ENCODE measurements at places on chromosomes 3 and 15.

DNA sequence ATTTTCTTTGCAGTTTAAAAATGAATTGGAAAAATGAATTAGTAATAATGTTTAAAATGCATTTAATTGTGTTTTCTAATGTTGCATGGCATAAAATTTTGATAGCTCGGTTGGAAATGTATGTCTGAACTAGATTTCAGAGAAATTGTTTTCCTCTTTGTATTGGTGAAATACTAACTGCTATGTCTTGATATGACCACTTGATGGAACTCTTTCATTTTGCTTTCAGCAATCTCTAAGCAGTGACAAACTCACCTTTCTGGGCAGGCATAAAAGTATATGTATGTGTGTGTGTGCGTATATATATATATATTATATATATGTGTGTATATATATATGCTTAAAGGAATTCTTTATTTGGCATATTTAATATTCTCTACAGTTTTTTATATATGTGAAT, 239.3 kb upstream of the ZNF717 start:
- DNase-seq: no peak

DNA sequence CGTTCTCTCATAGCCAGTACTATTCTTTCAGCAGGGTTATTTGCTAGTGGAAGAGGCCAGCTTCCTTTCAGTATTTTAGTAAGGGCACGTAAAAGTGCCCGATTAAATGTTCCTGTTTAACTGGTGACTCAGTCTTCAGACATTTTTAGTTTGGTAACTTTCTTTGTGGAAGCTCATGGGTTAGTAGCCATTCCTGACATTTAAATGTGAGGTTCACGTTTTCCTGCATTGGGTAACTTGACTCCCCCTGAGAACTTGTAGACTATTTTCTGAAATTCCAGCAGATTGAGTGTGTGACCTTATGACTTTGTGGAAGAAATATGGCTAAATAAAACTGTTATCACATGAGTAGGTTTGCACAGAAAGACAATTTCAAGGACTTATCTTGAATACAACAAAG, 16.9 kb downstream of the ABHD2 start:
- no peak for DNase-seq

DNA sequence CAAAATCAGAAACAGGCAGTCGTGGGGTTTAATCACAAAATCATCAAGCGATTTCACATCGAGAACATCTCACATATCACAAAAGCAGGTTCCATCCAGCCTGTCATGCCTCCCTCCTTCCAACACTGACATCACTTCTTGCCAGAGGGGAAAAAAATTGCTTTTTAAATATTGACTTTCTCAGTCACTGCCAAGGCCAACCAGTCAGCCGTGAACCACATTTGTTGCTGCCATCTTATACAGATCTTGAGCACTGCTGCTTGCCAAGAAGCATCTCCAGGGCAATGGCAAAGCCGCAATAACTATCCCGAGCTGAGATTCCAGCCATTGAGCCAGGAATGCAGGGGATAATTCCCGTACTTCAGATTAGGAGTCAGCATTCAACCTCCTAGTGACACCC, 174.6 kb downstream of the ANXA2 start:
- DNase-seq: no peak

DNA sequence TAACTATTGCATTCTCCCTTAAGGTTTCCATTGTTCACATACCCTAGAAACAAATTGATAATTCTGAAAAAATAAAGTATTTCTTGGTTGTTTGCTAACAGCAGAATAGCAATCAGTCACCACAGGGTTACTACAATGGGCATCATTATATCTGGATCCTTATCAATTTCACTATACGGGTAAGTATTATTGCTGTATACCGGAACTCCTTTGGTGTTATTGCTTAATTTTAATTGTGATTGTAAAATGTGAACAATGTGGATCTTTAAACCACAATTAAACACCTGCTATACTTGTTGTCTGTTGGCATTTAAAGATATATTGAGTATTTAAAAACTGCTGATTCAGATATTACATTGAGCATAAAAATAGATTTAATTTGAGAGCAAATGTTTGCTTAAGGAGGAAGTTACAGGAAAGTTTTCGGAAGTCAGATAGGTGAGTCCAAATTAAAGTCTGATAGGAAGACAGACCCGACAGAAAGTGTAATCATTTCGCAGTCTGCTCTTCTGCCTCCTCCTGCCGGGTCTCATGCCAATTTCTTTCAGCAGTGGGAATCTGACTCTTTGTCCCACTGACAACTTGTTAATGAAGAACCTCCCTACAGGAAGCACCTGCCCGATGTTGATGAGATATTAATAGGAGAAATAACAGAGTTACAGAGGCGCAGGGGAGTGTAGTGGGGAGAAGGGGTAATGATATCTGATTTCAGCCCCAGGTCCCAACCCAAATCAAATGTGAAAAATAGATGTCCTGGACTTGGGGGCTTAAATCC, 169.7 kb upstream of the TBC1D5 start:
- no peak for DNase-seq

DNA sequence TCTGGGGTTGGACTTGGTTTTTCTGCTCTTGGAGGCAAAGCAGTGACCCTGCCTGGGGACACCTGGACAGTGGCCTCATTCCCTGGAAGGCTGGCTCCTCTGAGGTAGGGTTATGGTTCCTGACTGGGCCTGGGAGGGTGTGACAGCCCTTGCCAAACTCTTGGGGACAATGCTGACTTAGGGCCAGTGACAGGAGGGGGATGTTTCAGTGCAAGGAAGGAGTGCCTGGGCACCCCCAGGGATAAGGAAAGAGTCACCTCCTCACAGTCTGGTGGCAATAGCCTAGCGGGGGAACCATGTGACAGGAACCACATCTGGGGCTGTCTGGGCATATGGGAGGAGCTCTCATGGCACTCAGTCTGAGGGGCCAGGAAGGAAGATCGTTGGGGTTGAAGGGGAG, 91.8 kb downstream of the ABHD5 start:
- DNase-seq: no peak

DNA sequence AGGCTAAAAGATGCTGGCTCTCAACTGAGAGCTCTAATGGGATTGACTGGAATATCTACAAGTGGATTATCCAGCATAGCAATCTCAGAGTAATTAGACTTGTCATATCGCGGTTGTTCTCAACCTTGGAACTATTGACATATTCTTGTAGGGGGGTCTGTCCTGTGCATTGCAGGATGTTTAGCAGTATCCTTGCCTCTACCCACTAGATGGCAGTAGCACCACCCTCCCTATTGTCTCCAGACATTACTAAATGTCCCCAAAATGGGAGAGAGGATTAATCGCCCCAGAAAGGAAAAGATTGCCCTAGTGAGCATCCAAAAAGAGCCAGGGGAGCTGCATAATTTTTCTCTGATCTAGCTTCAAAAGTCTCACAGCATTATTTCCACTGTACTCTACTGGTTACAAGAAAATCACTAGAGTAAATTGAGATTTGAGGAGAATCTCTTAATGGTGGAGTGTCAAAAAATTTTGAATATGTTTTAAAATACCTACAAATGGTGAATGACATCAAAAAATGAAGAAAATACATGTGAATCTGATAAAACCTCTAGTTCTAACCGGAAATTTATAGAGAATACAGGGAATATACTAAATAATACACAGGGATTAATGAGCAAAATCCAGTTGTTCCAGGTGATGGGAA, 388.2 kb upstream of the AGTR1 start:
- DNase-seq: peak; percentile 22

- no peak for DNase-seq
Observed at GRCh38 chr3:110646496-110646895, 425.1 kb upstream of the NECTIN3 start.

DNA sequence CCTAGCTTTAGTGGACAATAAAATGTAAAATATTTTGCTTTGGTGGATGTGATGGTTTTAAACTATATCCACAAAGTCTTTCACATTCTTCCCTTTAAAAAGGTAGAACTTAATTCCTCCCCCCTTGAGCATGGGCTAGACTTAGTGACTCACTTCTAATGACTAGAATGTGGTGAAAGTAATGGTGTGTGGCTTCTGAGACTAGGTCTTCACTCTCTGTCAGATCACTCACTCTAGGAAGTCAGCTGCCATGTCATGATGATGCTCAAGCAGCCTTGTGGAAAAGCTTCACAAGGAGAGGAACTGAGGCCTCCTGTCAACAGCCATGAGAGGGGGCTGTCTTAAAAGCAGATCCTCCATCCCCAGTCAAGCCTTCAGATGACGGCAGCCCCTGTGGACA, 4.2 kb downstream of the LRRC2 start:
- no peak for DNase-seq

DNA sequence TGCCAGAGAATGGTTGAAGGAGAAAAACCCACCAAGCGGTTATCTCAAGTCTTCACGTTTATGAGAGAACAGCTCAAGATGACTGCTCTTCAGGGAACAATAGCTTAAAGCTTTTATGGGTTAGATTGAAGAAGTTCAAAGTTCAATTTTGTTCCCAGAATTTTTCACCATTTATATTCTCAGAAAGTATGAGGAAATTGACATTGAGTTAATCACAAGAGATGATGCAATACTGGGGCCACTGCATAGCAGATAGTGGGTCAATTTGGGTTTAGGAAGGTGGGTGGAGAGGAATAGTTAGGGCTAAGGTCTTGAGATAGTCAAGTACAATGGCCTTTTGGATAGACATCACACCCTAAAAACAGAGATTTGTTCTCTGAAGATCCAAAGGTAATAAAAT, 539.3 kb downstream of the SQOR start:
- DNase-seq: no peak

GRCh38 chr3:60017631-60018030, 967.8 kb upstream of the CFAP20DC start:
- no peak for DNase-seq

GRCh38 chr3:193791041-193792032, 198.3 kb downstream of the OPA1 start:
- DNase-seq: no peak

GRCh38 chr3:129554356-129555152, 11.6 kb downstream of the H1-8 start:
- no peak for DNase-seq

DNA sequence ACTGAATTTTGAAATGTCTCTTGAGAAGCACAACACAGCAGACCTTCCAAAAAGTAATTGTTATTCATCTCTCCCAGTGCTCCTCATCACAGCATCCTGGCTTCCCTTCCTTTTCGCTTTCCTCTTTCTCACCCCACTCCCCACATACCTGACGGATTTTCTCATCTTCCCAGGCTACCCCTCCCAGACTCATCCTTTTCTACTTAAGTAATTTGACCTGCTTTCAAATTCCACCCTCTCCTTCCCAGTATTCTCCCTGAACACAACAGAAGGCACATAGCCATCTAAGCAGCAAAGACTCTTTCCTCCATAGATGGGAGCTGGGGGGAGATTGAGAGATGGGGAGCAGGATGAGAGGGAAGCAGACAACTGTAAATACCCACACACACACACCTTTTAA, 187.1 kb upstream of the STT3B start:
- DNase-seq: no peak

DNA sequence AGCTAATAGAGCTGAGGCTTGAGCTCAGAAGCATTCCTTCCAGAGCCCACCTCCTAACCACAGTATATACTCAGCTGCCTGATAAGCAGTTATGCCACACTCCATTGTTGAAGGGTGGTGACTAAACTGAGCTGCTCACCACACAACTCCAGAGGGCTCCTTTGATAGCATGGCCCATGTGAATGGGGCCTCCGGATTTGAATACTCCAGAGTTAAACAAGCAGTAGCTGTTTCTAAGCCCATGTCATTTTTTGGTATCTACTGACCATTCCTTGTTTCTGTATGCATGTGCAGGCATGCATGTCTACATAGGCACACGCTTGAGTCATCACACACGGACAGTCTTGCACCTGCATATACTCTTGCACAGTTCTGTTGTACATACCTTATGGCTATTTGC, 28.9 kb downstream of the IGSF10 start:
- peak; percentile 28 for DNase-seq

DNA sequence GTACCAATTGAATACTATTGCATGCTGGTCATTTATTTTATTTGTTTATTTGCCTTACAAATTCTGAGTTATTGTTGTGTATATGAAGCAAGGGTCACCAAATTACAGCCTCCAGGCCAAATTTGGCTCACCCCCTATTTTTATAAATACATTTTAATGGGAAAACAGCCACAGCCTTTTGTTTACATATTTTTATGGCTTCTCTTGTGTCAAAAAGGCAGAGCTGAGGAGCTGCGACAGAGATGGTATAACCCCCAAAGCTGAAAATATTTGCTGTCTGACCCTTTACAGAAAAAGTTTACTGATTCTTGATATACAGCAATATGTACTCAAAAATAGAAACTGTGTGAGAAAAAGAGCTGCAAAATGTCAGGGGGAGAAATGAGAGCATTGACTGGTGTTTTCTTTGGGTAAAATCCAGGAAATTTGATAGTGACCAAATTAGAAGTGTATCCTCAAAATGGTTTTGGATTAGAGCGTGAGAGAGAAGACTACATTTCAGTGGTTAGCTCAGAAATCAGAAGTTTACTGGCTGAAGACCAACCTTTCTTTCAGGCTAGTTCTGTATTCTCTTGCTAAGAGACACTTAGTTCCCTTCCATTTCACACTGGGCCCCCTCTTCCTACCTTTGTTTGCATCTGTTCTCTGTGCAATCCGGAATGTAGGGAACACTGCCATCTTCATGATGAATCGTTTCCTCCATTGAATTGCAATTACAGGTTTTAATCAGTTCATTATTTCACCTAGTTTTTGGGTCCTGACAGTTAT, 757.8 kb downstream of the AGBL1 start:
- DNase-seq: no peak

GRCh38 chr15:51374131-51374530, 32.7 kb downstream of the GLDN start:
- DNase-seq: no peak

DNA sequence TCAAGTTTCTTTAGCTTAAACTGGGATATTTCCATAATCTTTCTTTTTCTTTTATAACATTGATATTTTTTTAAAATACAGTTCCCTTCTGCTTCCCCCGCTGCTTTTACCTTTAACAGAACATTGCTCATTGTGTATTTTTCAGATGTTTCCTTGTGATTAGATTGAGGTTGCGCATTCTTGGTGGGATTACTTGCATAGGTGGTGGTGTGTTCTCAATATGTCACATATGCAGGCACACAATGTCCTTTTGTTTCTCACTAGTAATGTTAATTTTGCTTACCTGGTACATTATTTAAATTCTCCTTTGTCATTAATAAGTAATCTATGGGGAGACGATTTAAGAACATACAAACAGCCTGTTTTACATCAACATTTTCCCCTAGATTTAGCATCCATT, 48.2 kb downstream of the HMG20A start:
- DNase-seq: no peak

DNA sequence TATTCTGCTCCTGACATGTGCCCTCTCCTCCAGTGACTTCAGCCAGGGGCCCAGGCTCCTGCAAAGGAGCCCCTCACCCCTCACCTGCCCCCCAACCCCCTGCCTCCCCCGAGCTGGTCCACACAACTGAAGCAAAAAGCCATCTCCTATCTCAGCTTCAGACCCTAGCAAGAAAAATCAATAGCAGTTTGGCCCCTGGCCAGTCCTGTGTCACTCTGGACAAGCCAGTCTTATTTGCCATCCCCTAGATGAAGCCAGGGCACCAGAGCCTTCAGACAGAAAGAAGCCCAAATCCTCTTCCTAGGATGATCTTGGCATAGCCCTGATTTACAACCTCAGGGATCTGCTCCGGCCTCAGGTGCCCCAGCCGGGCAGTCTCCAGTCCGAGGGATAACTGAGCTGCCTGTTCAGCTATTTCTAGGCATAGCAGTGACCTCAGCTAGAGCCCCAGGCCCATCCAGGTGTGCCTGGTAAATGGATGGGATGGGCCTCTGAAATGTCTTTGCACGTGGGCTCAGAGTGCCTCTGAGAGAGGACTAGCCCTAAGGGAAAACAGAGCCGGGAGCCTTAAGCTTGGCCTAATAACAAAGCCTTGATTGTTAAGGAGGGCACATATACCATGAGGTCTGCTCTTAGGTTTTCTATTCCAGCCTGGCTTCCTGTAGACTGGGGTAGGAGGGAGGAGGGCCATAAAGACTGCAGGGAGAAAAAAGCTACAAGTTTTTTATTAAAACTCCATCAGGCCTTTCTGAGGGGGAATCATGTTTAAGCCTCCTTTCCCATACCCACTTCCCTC, 242.0 kb downstream of the SHQ1 start:
- no peak for DNase-seq
